Activated CD4-positive, alpha-beta memory T cell treated with anti-CD3 and anti-CD28 coated beads, Interleukin-2, amount 10 ng/mL, durations not matched to agents 7 days and 5 days (primary cell): ENCODE measurements at places on chromosomes 3 and 15.

DNA sequence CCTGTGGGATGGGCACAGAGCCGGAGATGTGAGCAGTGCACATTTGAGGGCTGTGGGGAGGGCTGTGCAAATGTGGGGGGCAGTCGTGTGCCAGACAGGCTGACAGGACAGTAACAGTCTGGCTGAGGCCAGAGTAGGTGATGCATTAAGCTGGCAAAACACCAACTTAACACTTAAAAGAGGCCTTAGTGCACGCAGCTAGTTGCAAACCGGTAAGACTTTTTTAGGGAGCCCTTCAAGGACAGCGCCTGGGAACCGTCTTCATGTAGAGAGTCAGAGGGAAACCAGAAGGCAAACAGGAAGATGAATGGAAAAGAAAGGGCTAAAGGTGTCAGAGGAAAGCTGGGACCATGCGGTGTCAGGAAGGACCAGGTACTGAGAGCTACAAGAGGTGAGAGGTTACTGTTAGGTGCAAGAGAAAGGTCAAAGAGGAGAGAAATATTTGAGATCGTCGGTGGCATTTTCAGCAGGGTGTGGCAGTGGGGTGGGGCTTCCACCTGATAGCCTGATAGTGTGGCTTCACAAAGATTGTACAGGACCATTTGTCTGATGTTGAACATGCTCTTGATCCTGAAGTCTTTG, 30.0 kb upstream of the CHD2 start:
- no peak overlapping the region for H3K4me3 ChIP-seq
- DNase-seq, result no peak
- H3K27me3 ChIP-seq, result no peaks in the 10 kb centered on the region
- no peak overlapping the region for H3K27ac ChIP-seq
- peaks cover 8% of the 10 kb centered on the region for H3K4me1 ChIP-seq

- no peak overlapping the region for H3K4me3 ChIP-seq
- H3K36me3 ChIP-seq, result no peaks in the 10 kb centered on the region
- no peak for DNase-seq
- peaks cover 10% of the 10 kb centered on the region for H3K27me3 ChIP-seq
Measured at GRCh38 chr15:80512726-80513660, 108.8 kb downstream of the ARNT2 start.

DNA sequence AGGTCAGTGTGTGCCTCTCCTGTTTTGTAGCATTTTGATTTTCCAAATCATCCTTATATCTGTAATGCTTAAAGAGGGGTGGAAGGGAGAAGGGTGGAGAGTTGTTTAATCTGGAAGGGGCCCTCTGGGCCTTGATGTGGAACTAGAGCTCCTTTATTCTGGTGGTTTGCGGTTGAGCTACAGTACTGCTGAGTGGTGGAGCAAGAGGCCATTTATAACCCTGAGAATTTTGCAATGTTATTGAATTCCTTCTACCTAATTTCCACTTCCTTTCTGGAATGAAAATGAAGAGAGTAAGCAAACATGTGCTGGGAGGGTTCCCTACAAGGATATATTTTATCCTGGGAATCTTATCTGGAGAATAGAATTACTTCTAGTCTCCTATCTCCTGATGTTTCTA, 35.3 kb upstream of the TUBGCP5 start:
- no peaks in the 10 kb centered on the region for H3K36me3 ChIP-seq
- H3K27me3 ChIP-seq, result no peaks in the 10 kb centered on the region
- H3K27ac ChIP-seq, result no peak overlapping the region
- no peaks in the 10 kb centered on the region for H3K4me1 ChIP-seq
- no peak overlapping the region for H3K4me3 ChIP-seq

- peaks cover 5% of the 10 kb centered on the region for H3K4me1 ChIP-seq
- H3K36me3 ChIP-seq, result no peaks in the 10 kb centered on the region
- peaks cover 11% of the 10 kb centered on the region for H3K27me3 ChIP-seq
- no peak overlapping the region for H3K27ac ChIP-seq
- H3K4me3 ChIP-seq, result no peak overlapping the region
Measured at GRCh38 chr15:79674124-79674465, 222.7 kb downstream of the MTHFS start.

DNA sequence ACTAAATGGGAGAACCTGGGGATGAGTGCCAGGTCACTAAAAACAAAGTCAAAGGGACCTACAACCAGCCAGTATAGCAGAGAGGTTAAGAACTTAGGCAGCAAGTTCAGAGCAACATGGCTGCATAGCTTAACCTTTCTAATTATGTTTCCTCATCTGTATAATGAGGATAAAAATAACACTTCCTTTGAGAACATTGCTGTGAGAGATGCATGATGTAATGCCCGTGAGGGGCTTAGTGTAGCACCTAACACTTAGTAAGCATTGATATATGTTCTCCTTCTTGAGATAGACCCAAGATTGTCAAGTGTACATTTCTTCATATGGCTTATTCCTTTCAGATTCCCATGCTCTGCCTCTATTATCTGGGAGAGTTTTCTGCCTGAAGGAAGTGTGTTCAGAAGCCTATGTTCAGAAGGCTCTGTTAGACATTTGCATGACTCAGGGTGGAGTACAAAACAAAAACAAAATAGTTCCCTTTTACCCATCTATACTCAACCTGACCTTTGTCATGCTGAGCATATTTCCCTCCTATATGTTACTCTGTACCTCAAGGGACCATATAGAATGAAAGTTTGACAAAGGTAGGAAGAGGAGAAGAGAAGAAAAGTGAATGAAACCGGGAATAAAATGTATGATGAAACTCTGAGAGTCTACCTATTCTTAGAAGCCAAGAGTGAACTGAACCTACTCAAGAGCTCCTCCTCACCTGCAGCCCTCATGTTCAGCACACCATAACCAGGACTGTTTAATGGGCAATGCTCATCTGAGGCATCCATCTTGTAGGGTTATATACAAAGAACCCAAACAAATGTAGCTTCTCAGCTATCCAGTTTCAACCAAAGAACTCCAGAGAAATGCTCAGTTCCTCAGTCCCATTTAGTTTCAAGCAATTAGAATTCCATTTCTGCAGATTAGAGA, 70.7 kb upstream of the KCNMB2 start:
- DNase-seq, result no peak
- H3K27me3 ChIP-seq, result no peaks in the 10 kb centered on the region
- H3K36me3 ChIP-seq, result no peaks in the 10 kb centered on the region
- no peaks in the 10 kb centered on the region for H3K4me1 ChIP-seq
- no peak overlapping the region for H3K4me3 ChIP-seq

DNA sequence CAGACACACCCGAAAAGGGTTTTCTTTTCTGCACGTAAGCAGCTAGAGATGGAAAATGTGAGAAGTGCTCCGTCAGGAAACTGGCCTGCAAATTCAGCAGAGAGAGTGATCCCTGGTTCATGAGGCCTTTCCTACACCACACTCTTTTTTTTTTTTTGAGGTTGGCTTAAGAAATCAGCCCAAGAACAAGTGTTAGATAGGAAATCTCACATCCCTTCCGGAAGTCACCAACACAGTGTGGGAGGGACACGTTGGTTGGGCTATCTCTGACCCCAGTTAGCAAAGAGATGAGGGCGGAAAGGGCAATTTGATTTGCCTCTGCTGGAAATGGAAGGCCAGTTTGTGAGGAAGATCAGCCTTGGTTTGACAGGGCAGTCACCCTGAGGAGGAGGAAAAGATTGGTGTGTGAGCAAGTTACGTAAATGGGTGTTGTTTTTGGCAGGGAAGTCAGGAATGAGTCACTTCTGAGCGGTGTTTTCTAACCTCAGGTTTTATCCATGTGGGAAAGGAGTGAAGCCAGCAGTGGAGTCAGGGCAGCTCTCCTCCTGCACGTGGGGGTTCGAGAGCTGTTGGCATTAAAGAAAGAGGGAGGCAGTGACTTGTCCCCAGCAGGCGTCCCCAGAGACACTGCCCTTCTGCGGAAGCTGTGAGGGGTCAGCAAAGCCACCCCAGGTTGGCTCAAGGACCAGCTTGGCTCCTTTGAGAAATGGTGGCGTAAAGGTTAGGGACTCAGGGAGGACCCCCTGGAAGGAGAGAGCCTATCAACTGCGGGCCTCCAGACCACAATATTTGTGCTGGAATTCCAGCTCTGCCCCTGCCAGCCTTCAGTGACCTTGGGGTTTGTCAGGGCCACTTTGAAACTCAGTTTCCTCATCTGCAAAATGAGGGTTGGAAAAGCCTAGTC, 237.6 kb upstream of the BHLHE40 start:
- H3K36me3 ChIP-seq, result peaks cover 62% of the 10 kb centered on the region
- DNase-seq, result peak; percentile 38
- no peak overlapping the region for H3K4me3 ChIP-seq
- H3K27ac ChIP-seq, result peak overlapping the region; percentile 87
- peaks cover 70% of the 10 kb centered on the region for H3K4me1 ChIP-seq
- H3K27me3 ChIP-seq, result no peaks in the 10 kb centered on the region

GRCh38 chr3:51729042-51729633, 22.3 kb downstream of the GRM2 start:
- DNase-seq, result no peak
- peaks cover 27% of the 10 kb centered on the region for H3K4me1 ChIP-seq
- no peaks in the 10 kb centered on the region for H3K36me3 ChIP-seq
- H3K27ac ChIP-seq, result no peak overlapping the region
- peaks cover 3% of the 10 kb centered on the region for H3K27me3 ChIP-seq

- no peak overlapping the region for H3K27ac ChIP-seq
- H3K36me3 ChIP-seq, result no peaks in the 10 kb centered on the region
Measured at GRCh38 chr3:89447243-89447642, 339.8 kb downstream of the EPHA3 start.

GRCh38 chr15:101201411-101202174, 50.3 kb downstream of the CHSY1 start:
- no peaks in the 10 kb centered on the region for H3K27me3 ChIP-seq
- DNase-seq, result peak; percentile 36
- H3K4me3 ChIP-seq, result no peak overlapping the region
- H3K4me1 ChIP-seq, result peaks cover 89% of the 10 kb centered on the region
- peak overlapping the region; percentile 99 for H3K27ac ChIP-seq
- peaks cover 27% of the 10 kb centered on the region for H3K36me3 ChIP-seq

GRCh38 chr15:74777769-74778598, 3.9 kb upstream of the CSK start:
- peaks cover 23% of the 10 kb centered on the region for H3K36me3 ChIP-seq
- no peak for DNase-seq
- H3K27ac ChIP-seq, result peak overlapping the region; percentile 100
- peaks cover 71% of the 10 kb centered on the region for H3K4me1 ChIP-seq

DNA sequence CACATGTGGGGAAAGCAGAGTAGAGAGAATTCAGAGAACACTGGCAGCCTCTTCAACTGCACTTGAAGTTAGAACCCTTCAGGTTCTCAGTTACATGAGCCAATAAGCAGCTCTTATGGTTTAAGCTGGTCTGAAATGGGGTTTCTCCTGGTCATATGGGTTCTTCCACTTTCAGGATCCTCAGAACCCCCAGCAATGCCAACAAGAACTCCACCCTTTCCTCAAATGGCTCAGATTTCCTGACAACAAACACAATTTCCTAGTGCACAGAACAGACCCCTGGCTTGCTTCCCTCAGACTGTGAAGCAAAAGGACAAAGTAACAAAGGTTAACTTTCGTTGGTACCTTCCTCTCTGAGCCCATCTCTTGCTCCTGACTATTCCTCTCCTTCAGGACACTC, 23.9 kb upstream of the FRMD4B start:
- no peak for DNase-seq
- H3K27me3 ChIP-seq, result peaks cover 12% of the 10 kb centered on the region
- no peak overlapping the region for H3K4me3 ChIP-seq
- no peak overlapping the region for H3K27ac ChIP-seq
- peaks cover 5% of the 10 kb centered on the region for H3K4me1 ChIP-seq

GRCh38 chr3:179603321-179603720, 1.1 kb downstream of the MRPL47 start:
- no peak for DNase-seq
- H3K4me3 ChIP-seq, result peak overlapping the region; percentile 99
- no peaks in the 10 kb centered on the region for H3K27me3 ChIP-seq
- H3K4me1 ChIP-seq, result peaks cover 49% of the 10 kb centered on the region

DNA sequence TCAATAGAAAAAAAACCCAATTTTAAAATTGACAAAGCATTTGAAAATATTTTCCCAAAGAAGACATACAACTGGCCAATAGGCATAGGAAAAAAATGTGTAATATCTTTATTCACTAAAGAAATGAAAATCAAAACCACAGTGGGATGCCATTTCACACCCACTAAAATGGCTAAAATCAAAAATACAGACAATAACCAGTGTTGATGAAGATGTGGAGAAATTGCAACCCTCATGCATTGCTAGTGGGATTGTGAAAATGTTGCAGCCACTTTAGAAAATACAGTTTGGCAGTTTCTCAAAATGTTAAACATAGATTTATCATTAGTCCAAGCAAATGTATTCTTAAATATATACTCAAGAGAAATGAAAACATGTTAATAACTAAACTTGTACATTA, 315.1 kb upstream of the GPR149 start:
- H3K4me1 ChIP-seq, result no peaks in the 10 kb centered on the region
- DNase-seq, result no peak
- no peak overlapping the region for H3K27ac ChIP-seq
- H3K36me3 ChIP-seq, result no peaks in the 10 kb centered on the region
- H3K4me3 ChIP-seq, result no peak overlapping the region
- no peaks in the 10 kb centered on the region for H3K27me3 ChIP-seq

DNA sequence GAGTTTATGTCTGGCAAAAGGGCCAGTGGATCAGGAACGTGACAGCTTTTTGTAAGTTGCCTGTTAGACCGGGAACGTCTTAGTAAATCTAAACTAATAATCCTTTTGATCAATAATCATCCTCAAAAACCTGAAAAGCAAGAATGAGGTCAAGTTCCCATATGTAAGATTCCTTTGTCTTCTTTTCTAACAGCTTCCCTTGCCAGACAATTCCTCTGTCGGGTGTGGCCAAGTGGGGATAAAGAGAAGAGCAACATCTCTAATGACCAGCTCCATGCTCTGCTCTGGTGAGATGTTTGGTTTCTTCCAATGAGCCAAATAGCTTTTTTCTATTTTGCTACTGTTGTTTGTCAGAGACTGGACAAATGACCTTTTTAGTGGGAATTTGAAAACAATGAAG, 19.8 kb downstream of the FANCD2OS start:
- DNase-seq, result no peak
- H3K27ac ChIP-seq, result no peak overlapping the region
- H3K27me3 ChIP-seq, result no peaks in the 10 kb centered on the region
- H3K36me3 ChIP-seq, result peaks cover 58% of the 10 kb centered on the region

DNA sequence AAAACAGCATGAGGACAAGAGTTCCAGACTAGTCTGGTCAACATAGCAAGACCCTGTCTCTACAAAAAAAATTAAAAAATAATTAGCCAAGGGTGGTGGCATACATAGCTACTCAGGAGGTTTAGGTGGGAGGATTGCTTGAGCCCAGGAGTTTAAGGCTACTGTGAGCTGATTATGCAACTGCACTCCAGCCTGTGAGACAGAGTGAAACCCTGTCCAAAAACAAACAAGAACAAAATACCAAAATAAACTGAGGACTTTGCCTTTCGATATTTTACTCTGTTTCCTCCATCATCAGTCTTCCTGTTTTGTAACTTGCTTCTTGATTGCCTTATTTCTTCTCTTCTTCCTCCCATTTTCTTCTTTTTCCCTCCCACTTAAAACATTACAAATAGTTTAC, 504.4 kb downstream of the ROBO1 start:
- H3K27ac ChIP-seq, result no peak overlapping the region
- H3K4me3 ChIP-seq, result no peak overlapping the region
- H3K4me1 ChIP-seq, result no peaks in the 10 kb centered on the region
- H3K36me3 ChIP-seq, result no peaks in the 10 kb centered on the region
- no peak for DNase-seq

- no peak for DNase-seq
- H3K4me1 ChIP-seq, result no peaks in the 10 kb centered on the region
- no peaks in the 10 kb centered on the region for H3K36me3 ChIP-seq
- H3K4me3 ChIP-seq, result no peak overlapping the region
- no peak overlapping the region for H3K27ac ChIP-seq
Measured at GRCh38 chr3:15889936-15890335, 92.2 kb upstream of the ANKRD28 start.
